ENCODE measurements at places on chromosomes 2 and 18.

DNA sequence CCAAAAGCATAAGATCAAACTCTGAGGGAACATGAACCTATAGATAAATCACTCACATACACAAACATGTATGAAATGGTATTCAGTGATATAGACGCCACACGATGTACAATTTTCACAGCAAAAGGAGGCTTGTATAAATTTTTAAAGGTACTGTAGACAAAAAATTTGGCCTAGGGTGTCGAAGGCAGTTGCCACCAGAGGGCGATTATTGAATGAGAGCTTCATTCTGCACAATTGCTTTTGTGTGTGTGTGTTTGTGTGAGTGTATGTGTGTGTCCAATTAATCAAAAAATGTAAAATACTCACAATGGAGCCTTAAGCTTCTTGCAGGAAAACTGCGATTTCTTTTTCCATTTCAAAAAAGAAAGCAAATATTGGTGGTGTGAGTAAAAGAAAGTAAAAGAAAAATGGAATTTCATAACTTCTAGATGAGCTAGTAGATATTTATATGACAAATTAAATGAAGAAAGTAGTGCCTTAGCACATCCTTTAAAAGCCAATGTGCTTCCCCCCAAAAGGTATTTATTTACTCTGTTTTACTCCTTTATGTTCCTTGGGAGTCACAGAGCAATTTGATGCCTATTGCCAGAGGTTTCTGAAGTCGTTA, 800.1 kb downstream of the SATB2 start:
- no peak for DNase-seq

GRCh38 chr2:226483745-226484619, 315.6 kb downstream of the IRS1 start:
- DNase-seq, result no peak

GRCh38 chr2:224252631-224253030, 149.3 kb downstream of the FAM124B start:
- no peak for DNase-seq

- DNase-seq, result no peak
Observed at GRCh38 chr2:188970211-188970610, 4.0 kb upstream of the COL3A1 start.

GRCh38 chr2:32249731-32250236, 14.9 kb downstream of the NLRC4 start:
- DNase-seq, result no peak

DNA sequence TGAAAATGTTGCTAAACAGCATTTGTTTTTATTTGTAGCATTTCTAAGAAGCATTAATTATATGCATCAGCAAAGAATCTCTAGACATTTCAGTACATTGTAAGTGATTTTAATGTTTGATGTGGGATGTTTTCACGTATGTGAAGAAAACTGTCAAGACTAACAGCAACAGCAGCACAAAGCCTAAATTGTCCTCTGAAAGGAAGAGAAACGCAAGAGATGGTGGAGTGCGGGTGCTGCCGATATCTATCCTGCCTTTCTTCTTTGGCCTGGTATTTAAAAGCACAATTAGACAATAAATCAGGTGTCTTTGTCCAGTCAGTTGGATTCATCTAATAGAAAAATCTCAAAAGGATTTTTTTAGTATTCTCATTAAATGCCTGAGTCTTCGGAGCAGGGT, 3.1 kb downstream of the TWIST2 start:
- DNase-seq, result no peak

DNA sequence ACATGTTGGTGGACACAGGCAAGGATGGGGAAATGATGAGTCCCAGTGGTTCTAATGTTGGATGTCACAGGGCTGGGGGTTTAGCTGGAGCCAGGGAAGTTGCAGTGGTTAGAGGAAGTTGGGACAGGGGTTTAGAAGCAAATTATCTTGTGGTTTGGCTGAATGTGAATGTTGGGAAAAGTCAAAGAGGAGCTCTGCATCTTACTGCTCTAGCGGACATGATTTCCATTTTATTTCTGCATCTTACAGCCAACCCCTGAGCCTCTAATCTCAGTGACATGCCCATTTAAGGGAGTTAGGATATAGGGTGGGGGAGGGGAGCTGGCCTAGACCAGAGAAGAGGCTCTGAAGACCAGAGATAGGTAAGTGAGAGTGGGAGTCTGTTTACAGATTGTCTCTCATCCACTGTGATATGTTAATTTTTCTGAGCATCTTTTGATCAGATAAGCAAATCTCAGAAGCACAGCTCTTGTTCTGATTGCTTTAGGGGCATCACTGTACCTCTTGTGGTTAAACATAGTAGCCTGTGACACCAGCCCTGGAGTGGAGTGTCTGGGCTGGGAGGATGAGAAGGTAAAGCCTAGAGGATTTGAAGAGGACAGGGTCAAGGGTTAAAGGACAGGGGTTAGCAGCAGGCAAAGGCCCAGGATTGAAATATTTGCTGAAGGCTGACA, 43.6 kb downstream of the SETBP1 start:
- DNase-seq, result no peak

- DNase-seq, result no peak
Observed at GRCh38 chr2:98868548-98869271, 67.3 kb downstream of the CRACDL start.

All from stimulated activated CD4-positive, alpha-beta T cell treated with anti-CD3 and anti-CD28 coated beads, Interleukin-1b, Interleukin-23, amount 100 ng/mL, for 1 hour (primary cell).